ENCODE measurements at places on chromosomes 3 and 15. TPM values are rescaled to one million over a fixed set of nuclear protein-coding genes. Genes with fewer than 3 reads are reported as not detected.

NME9 gene
- not detected for total RNA-seq

SCN5A gene
- 0.56 TPM for total RNA-seq

DLL4 gene
- 1.5 TPM for total RNA-seq

CLDN18 gene
- not detected for total RNA-seq

DAPK2 gene
- total RNA-seq: 2.4 TPM

All from aortic smooth muscle cell (primary cell).